NAMALWA (cell line): ENCODE measurements at places on chromosomes 3 and 15.
A peak's percentile ranks its signal among the peaks of the same experiment; 100 is the strongest.

GRCh38 chr3:31536497-31536896, 3.8 kb downstream of the STT3B start:
- no peak for DNase-seq

DNA sequence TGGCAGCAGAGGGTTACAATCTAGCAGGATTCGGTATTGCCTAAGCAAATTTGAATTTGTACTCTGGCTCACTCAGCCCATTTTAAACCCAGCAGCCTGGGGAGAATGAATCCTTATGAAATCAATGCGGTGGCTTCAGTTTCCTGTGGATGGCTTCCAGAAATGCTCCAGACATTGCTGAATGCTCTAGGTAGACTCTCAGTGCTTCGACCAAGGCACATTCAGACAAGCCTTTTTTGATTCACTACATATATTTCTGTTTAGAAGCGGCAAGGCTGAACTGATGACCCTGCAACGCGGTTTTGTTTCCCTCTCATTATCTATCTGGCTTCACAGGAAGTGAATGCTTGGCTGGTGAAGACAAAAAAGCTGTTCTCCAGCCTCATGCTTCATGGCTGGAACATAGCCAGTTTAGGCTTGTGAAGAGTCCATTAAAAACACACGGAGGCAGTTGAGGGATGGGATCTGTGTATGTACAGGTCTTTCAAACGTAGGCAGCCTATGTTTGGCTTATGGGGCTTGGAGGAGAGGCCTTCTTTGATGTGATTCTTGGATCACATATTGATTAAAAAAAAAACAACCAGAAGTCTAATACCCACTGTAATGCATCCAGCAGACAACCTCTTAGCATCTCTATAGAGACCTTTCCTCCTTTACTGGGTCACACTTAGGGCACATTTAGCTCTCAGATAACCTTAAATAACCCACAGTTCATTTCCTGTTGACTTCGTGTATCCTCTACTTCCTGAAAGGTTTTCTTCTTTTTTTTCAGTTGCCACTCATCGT, 400.2 kb upstream of the TBL1XR1 start:
- DNase-seq: peak; percentile 65

DNA sequence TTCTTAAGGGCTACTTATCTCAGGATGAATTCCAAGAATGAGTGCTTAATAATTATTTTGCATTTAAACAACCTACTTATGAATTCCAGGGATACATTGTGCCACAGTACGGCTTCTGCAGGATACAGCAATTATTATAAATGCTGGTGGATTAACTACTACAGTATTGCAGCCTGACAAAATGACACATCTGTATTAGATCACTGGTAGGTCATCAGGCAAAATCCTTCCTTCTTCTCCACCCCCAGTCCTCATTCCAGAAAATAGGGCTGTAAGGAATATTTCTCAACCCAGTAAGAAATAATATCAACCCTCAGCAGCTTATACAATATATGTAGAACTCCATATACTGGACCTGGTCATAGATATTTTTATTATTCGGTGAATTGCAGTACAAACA, 79.3 kb upstream of the RORA start:
- no peak for DNase-seq

DNA sequence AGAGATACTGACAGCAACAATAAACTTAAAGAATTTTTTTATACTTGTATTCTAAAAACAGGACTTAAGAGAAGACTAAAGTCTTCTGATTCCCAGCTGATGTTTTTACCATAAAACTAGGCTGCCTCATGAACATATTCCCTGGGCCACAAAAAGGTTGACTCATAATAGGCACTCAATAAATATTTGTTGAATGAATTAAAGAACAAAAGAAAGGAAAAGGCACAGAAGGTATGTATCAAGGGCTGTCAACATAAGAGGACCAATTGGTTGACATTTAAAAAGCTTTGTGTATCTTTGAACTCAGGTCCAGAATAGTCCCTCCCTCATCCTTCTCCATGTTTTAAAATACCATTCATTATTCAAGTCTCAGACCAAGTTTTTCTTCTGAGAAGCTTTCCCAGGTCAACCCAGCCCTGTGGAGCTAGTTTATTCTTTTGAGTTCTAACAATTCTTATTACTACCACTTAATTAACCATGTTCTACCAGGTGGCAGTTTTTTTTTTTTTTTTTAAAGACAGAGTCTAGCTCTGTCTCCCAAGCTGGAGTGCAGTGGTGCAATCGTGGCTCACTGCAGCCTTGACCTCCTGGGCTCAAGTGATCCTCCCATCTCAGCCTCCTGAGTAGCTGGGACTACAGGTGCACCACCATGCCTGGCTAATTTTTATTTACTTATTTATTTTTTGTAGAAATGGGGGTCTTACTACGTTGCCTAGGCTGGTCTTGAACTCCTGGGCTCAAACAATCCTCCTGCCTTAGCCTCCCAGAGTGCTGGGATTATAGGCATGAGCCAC, 17.5 kb upstream of the ARHGEF3 start:
- no peak for DNase-seq

GRCh38 chr3:141557961-141558706, 71.3 kb downstream of the RASA2 start:
- no peak for DNase-seq
